ENCODE measurements at places on chromosomes 5 and 9.

- DNase-seq = no peak
These were observed 294.1 kb upstream of the TNC start for GRCh38 chr9:115411993-115412452.

GRCh38 chr5:167332309-167332708 is 959.1 kb upstream of the WWC1 start:
- DNase-seq = no peak

GRCh38 chr5:176407456-176408251 is 8.7 kb downstream of the CLTB start:
- DNase-seq = peak; percentile 25

DNA sequence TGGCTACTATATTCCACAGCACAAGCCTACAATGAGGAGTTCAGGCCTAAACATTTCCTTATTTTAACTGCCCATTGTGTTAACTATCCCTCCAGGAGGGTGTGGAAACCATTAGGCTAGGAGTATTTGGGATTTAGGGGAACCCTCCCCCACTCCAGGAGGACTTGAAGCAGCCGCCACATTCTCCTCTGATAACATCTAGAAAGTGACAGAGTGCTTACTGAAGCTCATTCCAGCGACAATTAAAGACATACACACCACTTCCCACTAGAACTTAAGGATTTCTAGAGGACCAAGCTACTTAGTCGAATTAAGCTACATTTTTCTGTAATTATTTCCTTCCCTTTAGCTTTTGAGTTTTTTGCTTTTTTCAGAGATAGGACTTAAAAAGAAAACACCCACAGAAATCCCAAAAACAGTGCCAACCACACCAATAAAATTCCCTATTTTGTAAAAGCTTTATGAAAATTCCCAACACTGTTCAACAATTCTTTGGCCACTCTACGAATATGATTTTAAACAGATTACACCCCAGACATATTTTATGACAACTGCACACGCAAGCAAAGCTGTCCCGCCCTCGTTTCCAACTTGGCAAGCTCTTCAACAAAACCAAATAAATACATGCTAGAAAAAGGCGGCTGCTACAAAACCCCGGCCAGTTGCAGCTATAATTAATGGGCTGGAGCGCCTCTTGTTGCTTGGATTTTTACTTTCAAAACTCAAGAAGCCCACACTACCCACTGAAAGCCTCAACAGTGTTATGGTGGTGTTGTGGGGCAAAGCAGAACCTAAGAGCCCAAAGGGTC is 4.5 kb downstream of the ROR2 start:
- DNase-seq = peak; percentile 78

- no peak for DNase-seq
These were observed 99.3 kb downstream of the PDZD2 start for GRCh38 chr5:31738199-31738598.

DNA sequence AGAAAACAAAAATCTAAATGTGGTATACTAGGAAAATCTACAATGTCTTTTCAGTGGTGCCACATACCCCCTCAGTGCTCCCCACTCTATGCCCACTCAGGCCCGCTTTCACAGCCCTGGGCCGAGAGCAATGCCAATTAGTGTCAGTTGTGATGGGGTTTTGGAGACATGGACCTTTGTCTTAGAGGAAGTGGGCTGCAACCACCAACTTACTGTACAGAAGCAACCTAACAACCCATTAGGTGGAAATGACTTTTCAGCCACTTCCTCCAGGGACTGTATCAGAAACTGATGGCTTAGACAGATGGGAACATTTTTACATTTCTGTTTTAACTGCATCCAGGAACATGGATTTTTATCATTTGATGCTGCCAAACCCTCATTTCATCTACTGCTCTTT is 268.0 kb downstream of the BNC2 start:
- DNase-seq = no peak

- no peak for DNase-seq
These were observed 1.4 kb downstream of the LIX1 start for GRCh38 chr5:97141031-97141430.

GRCh38 chr9:32663741-32664140 is 28.3 kb upstream of the TAF1L start:
- DNase-seq = no peak

GRCh38 chr9:79215821-79216220 is 355.9 kb upstream of the TLE4 start:
- DNase-seq = peak; percentile 6

- peak; percentile 86 for DNase-seq
These were observed 33.1 kb downstream of the ATP6V0E1 start for GRCh38 chr5:173016598-173017046.

DNA sequence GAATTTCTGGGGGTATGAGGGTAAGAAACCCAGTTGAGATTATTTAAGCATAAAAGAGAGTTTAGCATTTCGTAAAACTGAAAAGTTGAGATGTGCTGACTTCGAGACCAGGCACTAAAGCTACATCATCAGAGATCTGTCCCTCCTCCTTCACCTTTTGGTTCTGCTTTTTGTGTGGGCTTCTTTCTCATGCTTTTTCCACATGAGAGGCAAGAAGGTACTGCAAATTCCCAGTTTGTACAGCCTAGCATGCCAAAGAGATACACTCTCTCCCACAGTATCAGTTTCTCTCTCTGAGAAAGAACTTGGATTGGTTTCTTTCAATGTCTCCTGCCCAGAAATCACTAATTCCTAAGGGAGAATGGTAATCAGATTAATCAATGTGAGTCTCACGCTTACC is 584.7 kb downstream of the SEMA5A start:
- DNase-seq = no peak

GRCh38 chr5:132688536-132689339 is 14.9 kb downstream of the IL4 start:
- DNase-seq = peak; percentile 54

GRCh38 chr5:34854459-34855174 is 15.7 kb downstream of the TTC23L start:
- no peak for DNase-seq

- no peak for DNase-seq
These were observed 10.4 kb downstream of the BICD2 start for GRCh38 chr9:92754091-92754745.

- no peak for DNase-seq
These were observed 71.0 kb upstream of the GPBP1 start for GRCh38 chr5:57102905-57103255.

DNA sequence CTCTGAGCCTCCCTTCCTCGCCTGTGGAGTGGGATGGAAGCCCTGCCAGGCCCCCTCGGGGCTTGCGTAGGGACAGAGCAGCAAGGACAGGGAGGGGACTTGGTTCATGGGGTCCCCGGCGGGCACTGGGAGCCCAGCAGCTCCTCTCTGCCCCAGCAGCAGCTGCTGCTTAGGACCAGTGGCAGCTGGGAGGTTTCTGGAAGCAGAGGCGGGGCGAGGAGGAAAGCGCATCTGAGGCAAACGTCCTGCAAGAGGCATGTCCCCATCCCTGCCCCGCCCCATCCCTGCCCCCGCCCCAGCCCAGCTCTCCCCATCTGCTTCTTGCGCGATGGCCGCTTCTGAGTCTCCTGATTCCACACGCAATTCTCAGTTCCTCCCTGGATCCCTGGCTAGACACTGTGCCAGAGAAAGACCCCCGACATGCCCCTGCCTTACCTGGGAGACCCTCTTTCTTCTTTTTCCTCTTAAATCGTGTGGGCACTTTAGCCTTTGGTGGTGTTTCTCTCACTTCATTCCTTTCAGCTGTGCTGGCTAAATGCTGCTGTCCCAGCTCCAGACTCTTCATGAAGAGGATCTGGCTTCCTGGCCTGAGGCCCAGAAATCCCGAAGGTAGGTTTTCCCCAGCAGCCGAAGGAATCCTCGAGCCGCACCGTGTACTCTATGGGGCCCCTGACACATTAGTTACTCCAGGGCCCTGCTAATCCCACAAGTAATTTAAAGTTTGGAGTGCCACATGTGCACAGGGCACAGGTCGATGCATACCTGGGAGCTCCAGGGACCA is 4.4 kb upstream of the OR2S2 start:
- DNase-seq = peak; percentile 69

GRCh38 chr5:156411185-156411613 is 84.2 kb downstream of the SGCD start:
- peak; percentile 47 for DNase-seq

DNA sequence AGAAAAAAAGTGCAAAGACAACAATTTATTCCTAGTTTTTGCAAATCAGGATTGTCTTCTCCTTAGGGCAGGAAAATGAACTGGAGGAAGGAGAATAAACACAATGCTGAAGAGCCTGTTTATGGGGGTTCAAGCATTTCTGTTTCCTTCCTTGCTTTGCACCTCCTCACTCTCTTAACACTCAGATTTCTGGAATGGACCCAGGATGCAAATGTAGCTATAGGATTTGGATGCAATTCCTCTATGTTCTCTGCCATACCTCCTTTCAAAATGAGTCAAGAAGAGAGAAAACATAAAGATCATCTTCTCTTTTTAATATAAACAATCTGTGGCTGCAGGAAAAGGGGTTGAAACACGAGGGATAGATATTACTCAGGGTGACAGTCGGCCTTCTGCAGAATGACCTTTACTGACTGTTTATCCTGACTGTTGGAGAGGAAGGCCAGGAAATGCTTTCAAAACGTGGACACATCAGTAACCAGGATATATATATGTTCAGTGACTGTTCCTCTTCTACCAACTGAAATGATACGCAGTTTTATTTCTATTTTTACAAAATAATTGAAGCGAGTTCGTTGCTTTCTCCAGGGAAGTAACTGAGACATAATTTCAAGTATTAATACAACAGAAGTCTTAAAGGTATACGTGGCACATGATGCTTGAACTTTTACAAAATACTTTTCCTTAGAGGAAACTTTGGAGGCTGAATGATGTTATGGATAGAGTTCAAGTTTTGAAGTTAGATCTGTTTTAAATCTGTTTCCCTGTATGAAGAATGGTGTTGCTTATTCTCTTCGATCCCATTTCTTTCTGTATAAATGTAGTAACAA is 44.4 kb downstream of the ACTBL2 start:
- DNase-seq = no peak

GRCh38 chr5:23428705-23429104 is 78.7 kb upstream of the PRDM9 start:
- DNase-seq = no peak

- DNase-seq = no peak
These were observed 24.5 kb upstream of the UBE2QL1 start for GRCh38 chr5:6424110-6424659.

DNA sequence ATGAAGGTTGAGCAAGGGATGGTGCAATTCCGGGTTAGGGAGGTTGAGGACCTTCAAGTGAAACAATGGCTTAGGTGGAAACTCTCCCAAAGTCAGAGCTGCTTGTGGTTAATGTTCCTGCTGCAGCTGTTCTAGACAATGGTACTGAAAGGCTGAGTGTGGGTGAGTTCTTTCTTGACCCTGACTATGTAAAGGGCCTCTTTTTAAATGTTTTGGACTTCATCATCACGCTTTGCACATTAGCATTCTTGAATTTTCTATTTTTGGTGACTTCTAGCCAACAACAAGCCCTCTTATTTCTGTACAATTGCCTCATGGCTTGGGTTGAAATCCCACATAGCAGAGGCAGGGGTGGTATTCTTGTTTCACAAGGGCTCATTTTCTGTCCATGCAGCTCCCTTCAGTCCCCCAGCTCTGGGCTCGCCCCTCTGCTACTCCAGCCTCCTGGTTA is 136.3 kb upstream of the ANKRD55 start:
- peak; percentile 96 for DNase-seq

GRCh38 chr9:136232969-136233368 is 12.6 kb downstream of the QSOX2 start:
- no peak for DNase-seq

- DNase-seq = peak; percentile 93
These were observed 43.8 kb downstream of the STOM start for GRCh38 chr9:121326130-121326838.

GRCh38 chr5:64958757-64959391 is 190.1 kb downstream of the CWC27 start:
- peak; percentile 72 for DNase-seq

DNA sequence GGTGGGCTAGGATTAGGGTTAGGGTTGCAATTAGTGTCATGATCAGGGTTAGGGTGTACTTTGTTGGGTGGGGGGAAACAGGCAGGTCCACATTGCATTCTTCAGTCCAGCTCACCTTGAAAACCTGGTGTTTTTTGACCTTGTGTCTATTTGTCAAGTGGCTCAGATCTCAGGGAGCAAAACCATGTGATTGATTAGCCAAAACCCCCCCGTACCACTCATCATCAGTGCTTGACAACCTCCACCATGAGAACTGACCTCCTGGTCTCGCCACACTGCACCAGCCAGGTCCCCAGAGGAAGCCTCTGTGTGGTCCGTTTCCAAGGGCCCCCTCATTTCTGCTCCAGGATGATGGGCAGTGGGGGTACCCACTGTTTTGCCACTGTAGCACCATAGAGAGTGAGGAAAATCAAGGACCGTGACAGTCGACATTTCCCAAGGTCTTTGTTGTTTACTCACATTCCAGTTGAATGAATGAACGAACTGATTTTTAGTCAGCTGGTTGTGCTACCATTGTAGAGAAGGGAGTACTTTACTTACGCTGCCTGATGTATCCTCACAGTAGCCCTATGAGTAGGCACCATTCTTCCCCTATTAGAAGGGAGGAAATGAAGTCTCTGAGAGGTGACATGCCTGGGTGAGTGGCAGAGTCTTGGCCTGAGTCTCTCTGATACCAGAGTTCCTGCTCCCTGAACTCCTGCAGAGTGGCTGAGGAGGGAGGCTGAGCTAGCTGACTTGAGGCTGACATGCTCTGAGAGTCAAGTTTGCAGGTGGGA is 84.8 kb downstream of the RAD23B start:
- DNase-seq = peak; percentile 73

DNA sequence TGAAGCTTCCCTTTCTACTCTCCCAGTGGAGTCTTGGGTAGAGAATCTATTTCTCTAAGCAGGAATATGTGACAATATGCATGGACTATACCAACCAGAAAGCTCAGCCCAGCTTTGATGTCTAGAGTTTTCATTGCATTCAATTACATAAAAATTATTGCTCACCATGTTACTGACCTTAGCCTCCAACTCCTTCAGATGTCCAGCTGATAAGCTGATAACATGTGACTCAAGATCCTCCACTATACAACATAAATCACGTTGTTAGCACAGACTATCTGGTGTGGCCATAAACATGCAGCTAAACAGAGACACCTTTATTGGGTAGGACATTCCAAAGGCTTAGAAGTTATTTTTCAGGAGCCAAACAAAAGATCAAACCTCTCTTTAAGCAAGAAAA is 1168.2 kb downstream of the CDH12 start:
- DNase-seq = no peak

- no peak for DNase-seq
These were observed 6.3 kb downstream of the PDE4D start for GRCh38 chr5:59887274-59887673.

DNA sequence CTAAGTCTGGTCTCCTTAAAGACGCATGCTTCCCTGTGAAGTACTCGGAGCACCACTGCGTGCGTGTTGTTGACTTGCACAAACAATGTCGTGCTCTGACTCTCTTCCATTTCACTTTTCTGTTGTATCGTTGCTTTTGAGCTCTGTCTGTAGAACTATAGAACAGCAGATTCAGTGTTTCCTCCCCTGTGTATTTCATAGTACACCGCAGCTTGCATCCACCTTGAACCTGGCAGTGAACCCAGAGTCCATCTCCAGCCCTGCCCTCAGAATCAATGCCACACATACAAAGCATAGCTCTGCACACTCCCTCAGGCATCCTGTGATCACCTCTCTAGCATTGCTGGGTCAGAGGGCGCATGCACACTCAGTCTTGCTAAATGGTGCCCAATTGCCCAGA is 37.2 kb upstream of the ADAMTS2 start:
- DNase-seq = no peak
